Fibroblast of skin of left biceps (primary cell): ENCODE measurements at places on chromosomes 2 and 18.

DNA sequence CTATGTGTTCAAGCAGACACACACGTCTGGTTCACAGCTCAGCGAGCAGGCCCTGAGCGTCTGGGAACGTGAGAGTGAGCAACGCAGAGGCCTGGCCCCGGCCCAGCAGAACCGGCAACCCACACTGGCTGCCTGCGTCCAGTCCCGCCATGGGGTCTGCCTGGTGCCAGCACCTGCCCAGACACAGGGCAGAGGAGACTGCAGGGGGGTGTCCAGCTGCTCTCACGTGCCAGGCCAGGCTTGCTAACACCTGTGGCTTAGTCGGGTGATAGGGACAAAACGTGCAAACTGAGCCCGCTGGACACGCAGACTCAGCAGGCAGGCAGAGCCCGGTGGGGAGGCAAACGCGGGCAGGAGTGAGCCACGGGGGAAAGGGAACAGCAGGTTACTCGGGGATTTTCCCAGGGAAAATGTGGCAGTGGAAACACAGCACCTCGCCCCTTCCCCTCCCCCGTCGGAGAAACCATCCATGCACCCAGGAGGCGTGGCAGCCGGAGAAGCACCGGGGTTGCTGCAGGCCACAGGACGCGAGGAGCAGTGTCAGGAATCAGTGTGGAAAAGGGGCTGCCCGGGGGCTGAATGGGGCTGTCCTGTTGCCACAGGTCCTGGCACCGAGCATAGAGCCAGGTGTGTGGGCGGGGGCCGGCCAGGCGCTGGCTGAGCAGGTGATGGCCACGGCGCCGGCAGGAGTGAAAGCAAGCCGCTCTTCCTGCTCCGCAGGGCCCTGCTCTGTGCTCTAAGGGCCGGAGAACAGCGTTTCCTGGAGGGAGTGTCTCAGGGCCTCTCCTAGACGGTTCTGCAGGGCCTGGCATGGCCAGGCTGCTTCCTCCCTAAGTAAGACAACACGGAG is 154.7 kb downstream of the HDAC4 start:
- no peak for DNase-seq

GRCh38 chr2:169050476-169051240 is 18.7 kb upstream of the DHRS9 start:
- DNase-seq: no peak

DNA sequence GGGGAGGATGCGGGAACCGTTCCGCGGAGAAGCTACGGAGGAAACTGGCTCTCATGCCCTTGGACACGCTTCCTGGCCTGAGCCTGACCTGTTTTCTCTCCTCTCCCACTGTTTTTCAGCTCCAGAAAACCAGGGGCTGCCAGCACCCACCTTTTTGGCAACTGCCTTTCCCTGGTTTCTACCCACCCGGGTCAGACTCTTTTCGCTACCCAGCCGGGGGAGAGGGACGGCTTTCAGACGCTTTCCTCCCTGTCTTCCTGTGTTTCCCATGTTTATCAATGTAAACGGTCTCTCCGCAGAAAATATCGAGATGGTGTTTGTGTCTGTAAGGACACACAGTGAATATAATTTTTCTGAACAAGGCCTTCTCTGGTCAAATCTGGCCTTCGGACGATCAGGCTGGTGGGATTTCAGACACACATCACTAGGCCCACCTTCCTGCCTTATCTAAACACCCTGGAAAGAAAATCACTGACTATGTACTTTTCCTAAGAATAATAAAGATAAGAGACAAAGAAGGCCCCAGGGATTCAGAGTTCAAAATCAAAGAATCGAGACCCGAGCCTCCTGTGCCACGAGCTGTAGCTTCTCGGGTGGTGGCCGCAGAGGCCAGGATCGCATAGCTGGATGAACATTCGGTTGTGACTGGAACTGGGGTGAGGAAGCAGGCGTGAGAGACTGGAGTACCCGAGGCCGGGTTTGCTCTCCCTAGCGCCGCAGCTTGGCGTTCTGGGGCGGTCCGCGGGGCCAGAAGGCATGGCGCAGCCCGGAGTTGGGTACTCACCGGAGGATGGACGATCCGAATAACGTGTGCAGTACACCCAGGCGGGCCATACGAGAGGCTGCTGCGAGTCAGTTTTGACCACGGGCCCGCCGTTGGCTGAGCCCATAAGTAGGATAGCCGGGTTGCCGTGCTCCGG is 1.7 kb downstream of the EN1 start:
- DNase-seq: no peak

- no peak for DNase-seq
Measured at GRCh38 chr2:240435948-240436682, 652 bp downstream of the GPC1 start.
